ENCODE measurements at places on chromosomes 2 and 18.

DNA sequence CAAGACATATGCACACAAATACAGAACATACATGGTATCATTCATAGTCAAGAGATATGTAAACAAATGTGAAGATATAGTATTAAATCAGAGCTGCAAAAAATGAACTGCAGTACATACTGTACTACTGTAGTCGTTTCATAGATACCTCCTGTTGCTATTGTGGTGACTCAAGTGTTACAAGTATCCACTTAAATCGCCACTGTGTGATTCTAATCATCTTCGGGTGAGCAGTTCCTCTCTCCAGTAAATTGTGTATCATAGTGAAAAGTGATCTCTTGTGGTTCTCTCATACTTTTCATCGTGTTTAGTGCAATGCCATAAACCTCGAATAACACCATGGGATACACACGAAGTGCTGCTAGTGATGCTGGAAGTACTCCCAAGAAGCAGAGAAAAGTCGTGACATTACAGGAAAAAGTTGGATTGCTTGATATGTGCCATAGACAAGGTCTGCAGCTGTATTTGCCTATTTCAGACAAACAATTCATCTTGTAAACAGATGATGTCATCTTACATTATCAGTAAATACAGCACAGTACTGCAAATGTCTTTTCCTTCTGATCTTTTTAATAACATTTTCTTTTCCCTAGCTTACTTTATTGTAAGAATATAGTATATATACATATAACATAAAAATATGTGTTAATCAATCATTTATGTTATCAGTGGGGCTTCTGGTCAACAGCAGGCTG lies 222.2 kb downstream of the BCL11A start:
- DNase-seq = no peak

DNA sequence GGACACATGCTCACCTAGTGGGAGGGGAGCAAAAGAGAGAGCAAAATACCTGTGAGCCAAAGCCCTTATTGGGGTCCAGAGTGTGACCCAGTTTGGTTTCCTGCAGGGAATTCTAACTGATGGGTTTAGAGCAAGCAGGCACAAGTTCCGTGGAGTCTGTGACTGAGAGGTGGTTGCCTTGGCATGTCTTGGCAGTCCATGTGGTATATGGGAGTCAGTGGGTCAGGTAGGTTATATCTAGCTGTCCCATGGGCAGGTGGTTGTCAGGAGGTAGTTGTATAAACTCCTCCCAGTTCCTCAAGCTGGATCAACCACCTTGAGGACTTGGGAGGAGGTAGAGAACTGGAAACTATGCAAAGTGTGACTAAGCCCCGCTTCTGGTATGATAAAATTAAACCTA lies 452.8 kb upstream of the VWC2L start:
- no peak for DNase-seq

DNA sequence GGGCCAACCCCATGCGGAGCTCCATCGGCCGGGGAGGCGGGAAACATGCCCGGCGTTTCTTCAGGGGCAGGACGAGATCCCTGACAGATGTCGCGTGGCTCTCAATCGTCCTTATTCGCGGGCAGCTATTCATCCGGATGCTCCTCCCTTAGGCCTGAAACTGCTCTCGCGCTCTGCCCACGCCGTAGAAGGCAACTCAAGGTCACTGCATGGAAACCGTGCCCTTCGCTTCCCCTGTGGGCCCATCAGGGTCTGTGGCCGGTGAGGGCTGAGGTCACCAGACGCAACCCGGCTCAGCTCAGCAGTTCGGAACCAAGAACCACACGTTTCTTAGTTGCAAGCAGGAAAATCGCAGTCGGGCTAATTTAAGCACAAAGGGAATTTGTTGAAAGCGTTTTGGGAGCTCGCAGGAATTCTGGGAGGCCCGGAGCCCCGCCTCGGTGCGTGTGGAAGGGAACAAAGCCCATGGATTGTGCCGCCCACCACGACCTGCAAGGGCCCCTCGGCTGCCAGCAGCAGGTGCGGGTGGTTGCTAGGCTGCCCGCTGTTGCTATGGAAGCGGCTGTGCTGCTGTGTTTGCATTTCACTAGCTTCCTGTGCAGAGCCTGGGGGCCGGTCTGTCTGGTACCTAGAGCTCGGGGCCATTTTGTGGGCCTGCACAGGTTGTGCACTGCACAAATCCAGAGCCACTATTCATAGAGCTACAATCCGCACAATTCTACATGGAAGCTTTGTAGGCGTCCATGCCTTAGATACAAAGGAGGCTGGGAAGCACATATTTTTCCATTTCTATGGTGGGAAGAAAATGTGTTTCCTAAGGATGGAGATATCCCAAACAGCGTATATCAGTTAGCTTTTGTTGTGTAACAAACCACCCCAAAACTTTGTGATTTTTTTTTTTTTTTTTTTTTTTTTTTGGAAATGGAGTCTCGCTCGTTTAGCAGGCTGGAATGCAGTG lies 6.0 kb upstream of the ALLC start:
- DNase-seq = peak; percentile 26

GRCh38 chr2:222698276-222698675 lies 26.8 kb downstream of the MOGAT1 start:
- no peak for DNase-seq

DNA sequence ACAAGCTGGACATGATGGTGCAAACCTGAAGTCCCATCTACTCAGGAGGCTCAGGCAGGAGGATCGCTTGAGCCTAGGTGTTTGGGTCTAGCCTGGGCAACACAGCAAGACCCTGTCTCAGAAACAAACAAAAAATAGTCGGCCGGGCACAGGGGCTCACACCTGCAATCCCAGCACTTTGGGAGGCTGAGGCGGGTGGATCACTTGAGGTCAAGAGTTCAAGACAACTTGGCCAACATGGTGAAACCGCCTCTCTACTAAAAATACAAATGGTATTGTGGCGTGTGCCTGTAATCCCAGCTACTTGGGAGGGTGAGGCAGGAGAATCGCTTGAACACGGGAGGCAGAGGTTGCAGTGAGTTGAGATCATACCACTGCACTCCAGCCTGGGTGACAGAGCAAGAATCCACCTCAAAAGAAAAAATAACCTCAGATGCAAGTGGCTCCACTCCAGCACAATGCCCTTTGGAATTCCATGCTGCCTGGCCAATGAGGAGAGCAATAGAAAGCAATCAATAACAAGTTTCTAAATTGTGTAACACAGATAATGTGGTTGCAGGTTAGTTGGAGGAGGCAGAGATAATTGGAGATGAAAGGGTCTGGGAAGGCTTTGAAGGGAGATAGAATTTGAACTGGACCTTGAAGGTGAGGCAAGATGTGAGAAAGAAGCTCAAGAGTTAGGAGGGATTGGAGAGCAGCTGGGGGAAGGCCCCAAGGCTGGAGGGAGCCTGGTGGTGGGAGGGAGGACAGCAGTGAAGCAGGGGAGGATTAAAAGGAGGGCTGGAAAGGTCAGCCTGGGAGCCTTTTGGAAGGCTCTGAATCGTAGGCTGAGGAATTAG lies 6.0 kb downstream of the TTC31 start:
- DNase-seq = no peak

- no peak for DNase-seq
Observed at GRCh38 chr2:149034406-149034805, 4.1 kb upstream of the LYPD6B start.

GRCh38 chr2:113075030-113075429 lies 7.3 kb downstream of the IL1F10 start:
- no peak for DNase-seq

DNA sequence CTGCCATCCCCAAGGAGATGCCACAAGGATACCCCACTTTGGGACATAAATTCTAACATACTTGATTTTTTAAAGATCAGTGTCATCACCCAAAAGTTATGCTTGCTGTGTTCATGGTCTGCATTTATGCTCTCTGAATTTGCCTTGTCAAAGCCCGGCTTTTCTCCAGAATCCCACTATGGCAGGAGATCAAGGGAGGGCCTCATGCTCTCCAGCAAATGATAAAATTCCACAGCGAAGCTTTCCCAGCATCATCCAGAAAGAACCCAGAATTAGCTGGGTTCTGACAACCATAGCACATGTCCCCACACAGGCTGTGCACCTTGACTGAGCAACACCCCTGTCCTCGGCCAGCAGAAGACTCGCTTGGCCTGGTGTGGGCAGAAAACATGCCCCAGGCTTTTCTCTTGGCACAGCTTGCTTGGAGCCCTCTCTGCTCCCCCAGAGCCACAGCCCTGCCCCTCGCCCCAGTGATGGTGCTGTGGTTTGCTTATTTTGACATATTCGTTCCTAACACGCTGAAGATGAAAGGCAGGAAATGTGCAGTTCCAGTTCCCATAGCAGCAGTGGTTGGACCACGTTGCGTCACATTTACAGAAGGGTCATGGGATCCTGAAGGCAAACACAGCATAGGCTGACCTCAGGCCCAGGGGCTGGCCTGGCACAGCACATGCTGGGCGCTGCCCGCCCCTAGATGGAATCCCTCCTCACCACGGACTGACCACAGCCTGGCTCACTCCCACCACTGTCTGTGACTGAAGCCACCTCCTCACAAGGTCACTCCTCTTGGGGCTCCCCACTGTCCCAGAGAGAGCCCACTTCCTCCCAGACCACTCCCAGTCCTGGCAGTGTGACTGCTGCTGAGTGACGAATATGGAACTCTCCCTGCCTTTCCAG lies 14.1 kb upstream of the CHRNA1 start:
- peak; percentile 37 for DNase-seq

DNA sequence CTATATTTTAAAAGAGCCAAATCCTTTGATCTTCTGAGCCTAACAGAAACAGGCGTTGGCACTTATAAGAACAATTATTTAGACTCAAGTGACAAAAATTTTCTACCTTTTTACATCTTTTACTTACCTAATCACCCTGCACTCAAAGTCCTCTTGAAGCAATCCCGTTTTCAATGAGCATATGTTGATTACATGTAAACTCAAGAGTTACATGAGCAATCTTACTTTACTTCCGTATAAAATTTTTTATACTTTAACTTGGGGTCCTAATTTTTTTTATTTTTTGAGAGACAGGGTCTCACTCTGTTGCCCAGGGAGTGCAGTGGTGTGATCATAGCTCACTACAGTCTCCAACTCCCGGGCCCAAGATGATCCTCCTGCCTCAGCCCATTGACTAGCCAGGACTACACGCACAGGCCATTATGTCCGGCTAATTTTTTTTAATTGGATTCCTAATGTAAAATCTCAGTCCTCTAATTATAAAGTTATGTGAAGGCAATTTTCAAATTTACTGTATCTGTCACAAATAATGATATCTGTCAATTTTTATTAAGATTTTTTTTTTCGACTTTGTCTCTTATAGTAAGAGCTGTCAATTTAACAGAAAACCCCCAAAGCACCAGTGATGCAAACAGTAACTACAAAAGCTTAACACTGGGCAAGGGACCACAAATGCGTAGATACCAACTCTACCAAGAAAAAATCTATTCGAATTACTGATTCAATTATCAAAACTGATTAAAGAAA lies 19.1 kb upstream of the STPG4 start:
- DNase-seq = no peak

- no peak for DNase-seq
Observed at GRCh38 chr2:215787025-215787424, 226.3 kb downstream of the MREG start.

GRCh38 chr2:26772064-26773001 lies 8.2 kb downstream of the SLC35F6 start:
- no peak for DNase-seq

- no peak for DNase-seq
Observed at GRCh38 chr2:182584462-182584861, 131.6 kb upstream of the DNAJC10 start.

DNA sequence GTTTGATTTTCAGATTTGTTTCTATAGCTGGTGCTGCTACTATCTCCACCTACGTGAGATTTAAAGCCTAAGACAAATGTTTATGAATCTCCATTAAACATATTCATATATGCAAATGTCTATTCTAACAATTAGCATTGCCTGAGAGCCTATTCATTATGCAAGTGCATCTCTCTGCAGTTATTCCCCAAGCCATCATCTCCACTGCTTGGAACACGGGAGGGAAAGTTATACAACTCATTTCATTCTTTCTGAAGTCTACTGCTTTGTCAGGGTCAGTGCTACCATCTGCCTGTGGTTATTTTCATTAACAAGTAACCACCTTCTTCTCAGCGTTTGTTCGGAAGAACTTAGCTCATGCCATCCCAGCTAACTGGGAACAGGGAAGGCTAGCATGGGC lies 188.8 kb upstream of the REV1 start:
- no peak for DNase-seq

DNA sequence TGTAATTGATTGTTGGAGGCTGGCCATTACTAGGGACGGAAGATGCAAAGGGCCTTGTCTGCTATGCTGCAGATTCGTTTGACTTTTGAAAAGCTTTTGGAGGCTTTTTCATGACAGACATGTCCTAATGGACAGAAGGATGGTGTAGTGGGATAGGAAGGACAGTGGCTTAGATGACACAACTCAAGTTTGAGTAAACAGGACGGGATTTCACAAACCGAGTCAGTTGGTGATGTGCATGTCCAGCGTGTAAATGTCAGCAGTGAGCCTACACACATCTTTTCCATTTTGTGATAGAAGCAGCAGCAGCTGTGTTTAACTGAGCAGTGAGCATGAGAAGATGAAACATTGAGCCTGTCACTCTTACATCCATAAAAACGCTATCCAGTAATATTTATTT lies 76.0 kb downstream of the NCK2 start:
- DNase-seq = no peak

- no peak for DNase-seq
Observed at GRCh38 chr2:81194176-81194575, 889.6 kb upstream of the LRRTM1 start.

DNA sequence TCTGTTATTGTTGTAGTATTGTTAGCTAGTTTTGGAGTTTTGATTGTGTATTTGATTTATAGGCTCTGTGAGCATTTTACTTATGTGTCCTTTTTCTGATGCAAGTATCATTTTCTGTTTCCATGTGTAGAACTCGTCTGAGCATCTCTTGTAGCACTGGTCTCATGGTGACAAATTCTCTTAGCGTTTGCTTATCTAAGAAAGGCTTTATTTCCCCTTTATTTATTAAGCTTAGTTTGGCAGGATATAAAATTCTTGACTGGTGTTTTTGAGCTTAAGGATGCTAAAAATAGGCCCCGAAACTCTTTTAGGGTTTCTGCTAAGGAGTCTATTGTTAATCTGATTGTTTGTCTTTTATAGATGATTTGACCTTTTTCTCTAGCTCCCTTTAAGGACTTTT lies 57.6 kb upstream of the THUMPD2 start:
- no peak for DNase-seq

DNA sequence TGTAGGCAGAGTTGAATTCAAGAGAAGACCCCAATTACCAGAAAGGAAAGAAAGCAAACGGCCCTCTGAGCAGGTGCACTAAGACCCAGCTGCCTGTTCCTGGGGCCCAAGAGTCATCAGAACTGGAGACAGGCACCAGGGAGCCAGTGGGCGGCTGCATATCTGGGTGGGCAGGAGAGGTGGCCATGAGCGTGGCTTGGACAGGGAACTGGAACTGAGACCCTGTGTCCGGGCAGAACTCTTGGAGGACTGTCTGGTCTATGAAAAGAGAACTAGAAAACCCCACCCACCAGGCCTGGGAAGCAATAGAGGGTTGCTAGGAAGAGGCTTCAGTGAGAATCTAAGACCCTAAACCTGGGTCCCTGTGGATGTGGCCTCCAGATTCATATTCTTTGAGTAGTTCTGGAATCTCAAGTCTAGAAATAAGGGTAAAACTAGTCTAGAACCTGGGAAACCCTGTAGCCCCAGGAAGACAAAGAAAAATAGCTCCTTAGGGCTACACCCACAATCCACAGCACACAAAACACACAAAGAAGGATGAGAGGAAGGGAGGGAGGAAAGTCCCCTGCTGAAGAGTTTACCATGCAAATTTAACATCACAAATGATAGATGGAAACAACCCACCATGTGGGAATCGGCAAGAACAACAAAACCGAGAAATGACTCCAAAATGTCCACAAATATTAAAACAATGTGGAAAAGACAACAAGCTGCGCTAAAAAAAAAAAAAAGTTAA lies 147.0 kb downstream of the HDAC4 start:
- DNase-seq = no peak
